ENCODE measurements at places on chromosomes 12 and 14. TPM values are rescaled to one million over a fixed set of nuclear protein-coding genes. Genes with fewer than 3 reads are reported as not detected.

DNA sequence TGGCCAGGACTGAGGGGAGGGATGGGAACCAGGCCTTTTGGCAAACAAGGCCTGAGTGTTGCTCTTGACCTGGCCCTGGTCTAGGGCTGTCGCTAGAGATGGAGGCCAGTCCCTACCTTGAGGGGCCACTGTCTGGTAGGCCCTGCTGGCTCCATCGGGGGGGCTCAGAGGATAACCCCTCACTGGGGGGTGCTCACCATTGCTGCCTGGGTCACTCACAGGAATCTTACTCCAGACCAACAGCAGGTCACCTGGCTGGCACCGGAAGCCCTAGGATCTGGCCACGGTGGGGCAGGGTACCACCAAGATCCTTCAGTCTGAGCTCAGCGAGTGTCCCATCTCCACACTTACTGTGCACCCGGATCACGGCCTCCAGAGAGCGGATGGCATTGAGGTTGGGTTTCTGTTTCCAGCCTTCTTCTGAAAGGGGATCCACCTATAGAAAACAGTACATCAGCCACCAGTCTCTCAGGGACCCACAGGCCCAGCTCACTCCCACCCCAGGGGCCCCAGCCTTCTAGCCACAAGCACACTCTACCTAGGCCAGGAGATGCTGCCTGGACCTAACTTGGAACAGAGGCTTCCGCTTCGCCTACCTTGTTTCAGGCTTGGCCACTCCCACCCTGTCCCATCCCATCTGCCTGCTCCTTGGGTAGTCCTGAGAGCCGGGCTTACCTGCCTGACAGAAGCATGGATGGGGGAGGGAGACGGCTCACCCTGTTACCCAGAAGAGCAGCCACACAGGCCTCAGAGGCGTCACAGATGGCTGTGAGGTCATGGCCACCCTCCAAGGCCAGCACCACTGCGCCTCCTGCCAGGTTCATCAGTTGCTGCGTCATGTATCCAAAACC, 12.2 kb downstream of the SLC48A1 start:
- DNase-seq, result no peak

GRCh38 chr12:119594772-119595445, 1.3 kb downstream of the TMEM233 start:
- no peak for DNase-seq

- no peak for DNase-seq
Observed at GRCh38 chr12:132588319-132588718, 22.1 kb downstream of the LRCOL1 start.

- no peak for DNase-seq
Observed at GRCh38 chr12:20174528-20175175, 193.7 kb upstream of the PDE3A start.

DNA sequence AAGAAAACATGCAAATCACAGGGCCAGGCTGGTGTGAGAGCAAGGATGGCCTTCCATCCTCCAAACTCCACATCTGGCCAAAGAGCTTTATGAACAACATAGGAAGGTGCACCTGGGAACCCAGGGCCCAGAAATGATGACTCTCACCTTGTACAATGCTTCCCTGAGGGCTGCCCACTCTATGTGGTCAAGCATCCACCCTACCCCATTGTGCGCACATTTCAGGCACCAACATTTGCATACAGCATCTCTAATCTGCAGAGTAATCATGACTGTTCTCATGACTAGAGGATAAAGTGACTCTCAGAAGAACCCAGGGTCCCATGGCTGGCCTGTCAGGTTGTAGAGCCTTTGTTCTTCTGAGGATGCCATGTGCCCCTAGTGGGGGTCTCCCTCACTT, 57.2 kb upstream of the NTF3 start:
- no peak for DNase-seq

- no peak for DNase-seq
Observed at GRCh38 chr12:122841544-122842321, 6.5 kb downstream of the HIP1R start.

GRCh38 chr12:22116376-22116775, 70.4 kb downstream of the CMAS start:
- no peak for DNase-seq

- DNase-seq, result no peak
Observed at GRCh38 chr12:30286345-30286926, 409.2 kb downstream of the IPO8 start.

- no peak for DNase-seq
Observed at GRCh38 chr14:20632448-20632830, 9.1 kb downstream of the OR6S1 start.

DNA sequence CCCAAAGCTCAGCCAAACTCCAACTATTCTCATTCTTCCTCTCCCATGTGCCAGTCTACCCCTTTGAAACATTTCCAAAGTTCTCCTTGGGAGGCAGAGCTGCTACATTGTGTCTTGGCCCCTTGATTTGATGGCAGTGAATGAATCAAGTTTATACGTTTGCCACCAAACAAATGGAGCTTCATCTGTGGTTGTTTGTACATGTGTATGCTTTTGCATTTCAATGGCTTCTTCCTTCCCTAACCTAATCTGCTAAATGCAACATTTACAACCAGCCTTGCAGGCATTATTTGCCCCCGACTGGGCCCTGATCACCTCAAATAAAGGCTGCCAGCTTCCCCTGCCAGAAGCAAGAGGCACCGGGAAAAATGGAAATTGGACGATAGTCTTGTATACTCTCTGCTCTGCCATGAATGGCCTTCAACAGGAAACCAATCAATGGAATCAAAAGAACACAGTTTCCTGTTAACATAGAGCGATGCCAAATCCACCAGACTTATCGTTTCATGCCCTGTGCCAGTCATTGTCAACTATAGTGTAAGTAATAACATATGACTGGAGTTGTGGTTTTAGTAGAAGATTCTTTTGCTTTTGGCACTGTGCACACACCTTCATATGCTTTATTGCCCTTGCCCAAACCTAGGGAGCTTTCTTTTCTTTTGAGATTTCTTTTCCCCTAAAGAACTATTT, 97.8 kb downstream of the TMEM30B start:
- no peak for DNase-seq

DNA sequence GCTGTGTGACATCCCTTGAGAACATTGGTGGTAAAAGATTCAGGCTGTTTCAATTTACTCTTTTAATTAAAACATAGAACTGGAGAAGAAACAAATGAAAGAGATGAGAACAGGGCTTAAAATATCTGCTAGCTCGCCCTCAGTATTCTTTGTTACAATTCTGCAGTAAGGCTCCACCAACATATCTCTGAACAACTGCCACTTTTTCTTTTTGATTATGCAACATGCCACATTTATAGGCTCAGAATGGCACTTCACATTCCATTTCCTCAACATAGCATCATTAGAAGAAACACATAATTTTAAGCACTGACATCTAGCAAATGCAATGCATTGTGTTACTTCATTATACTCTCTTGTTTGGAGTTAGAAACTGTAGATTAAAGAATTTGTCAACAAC, 1315.2 kb downstream of the LRFN5 start:
- no peak for DNase-seq

GRCh38 chr12:64362721-64363305, 27.7 kb downstream of the C12orf56 start:
- no peak for DNase-seq

- no peak for DNase-seq
Observed at GRCh38 chr12:46554460-46554859, 181.9 kb upstream of the SLC38A2 start.

- DNase-seq, result peak; percentile 62
Observed at GRCh38 chr14:91059576-91060350, 678 bp downstream of the RPS6KA5 start.

DNA sequence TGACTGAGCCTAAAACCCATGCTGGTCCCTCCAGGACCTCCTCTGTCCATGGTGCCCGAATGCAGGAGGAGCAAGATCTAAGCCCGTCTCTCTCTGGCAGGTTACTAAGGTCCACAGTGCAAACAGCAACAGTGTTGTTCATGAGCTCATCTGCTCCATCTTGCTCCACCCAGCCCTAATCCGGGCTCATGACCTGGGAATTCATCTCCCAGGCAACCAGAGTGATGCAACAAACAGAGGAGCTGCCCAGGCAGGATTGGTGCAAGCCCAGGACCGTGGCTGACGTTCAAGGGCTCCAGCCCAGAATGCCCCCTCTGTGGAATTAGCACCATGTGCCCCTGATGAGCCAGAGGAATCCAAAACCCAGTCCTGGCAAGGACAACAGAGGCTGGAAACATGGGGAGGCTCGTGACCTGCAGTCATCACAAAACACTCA, 29.9 kb downstream of the HSPB8 start:
- no peak for DNase-seq

- DNase-seq, result no peak
Observed at GRCh38 chr14:68085742-68086141, 266.2 kb downstream of the RAD51B start.

GRCh38 chr12:26452511-26452910, 257.1 kb downstream of the SSPN start:
- DNase-seq, result no peak

GRCh38 chr14:71359823-71360222, 452.6 kb downstream of the PCNX1 start:
- no peak for DNase-seq

GRCh38 chr14:20622816-20623291, 18.6 kb downstream of the OR6S1 start:
- DNase-seq, result no peak

DNA sequence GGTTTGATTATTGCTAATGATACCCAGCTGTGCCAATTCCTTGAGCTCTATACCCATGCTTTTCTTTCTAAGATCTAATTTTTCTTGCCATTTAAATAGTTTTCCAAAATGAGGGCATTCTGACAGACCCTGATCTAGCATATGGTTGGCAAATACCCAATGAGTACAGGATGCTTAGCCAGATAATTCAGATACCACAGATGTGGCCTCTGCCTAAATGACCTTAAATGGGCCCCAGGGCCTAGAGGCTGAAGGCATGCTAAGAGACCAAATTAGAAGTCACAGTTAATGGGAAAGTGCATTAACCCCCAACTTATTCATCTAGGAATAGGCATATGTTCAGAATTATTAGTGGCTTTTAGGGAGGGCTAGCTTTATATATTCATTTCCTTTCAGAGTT, 122.3 kb upstream of the CNOT2 start:
- no peak for DNase-seq

DNA sequence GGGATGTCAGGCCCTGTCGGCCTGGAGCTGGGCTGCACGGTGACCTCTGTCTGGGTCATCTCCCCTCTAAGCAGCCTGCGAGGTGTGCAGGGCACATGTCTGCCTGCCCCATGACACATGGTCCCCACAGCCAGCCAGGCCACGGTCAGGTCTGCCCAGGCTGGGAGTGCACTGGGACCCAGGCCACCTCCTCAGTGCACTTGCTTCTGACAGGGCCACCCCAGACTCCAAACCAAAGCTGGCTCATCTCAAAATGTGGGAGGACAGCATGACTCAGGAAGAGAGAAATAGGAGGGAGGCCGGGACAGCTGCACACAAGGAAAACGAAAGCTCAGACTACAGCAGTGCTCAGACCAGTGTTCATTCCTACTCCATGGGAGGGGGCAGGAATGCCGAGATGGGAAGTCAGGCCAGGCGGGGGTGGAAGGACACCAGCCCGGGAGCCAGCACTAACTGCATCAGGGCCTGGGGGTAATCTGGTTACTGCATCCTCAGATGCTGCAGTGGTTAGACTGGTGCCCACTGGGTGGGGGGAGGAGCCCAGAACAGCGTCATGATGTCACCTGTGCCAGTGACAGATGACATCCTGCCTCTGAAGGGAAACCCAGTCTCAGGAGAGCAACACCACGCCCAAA, 4.0 kb downstream of the P2RX2 start:
- no peak for DNase-seq

- no peak for DNase-seq
Observed at GRCh38 chr12:68568922-68569569, 41.7 kb upstream of the RAP1B start.

DNA sequence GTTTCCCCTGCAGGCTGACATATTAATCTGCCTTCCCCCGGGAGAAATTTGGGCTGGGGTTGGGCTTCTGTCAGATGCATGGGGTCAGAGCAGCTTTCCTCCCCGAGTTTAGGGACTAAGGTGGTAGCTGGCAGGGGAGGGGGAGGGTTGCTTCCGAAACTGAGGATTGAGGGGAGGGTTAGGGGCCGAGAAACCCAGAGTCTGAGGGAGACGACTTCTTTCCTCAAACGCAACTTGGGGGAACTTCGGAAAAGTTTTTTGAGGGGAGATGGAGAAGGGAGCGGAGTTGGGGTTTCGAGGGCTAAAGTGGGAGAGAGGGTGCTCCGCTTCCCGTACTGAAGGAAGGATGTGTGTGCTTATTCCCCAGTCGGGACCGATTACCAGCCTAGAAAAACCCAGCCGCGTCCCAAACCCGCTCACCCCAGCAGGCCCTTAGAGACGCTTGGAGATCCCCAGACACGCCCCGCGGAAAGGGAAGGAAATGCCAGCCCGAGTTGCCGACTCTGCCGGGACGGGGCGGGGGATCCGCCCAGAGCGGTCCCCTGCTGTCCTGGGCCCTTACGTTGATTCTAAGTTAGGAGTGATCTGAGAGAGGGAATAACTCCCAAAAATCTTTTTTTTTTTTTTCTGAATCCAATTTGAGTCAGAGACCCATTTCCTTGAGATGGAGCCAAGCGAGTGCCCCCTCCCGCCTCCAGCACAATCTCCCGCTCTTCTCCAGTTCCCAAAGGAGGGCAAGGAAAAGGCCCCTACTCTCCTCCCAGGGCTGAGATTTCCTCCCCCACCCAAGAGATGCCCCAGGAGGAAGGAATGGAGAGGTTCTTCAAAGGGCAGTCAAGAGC, 61.9 kb downstream of the SMUG1 start:
- DNase-seq, result no peak

DNA sequence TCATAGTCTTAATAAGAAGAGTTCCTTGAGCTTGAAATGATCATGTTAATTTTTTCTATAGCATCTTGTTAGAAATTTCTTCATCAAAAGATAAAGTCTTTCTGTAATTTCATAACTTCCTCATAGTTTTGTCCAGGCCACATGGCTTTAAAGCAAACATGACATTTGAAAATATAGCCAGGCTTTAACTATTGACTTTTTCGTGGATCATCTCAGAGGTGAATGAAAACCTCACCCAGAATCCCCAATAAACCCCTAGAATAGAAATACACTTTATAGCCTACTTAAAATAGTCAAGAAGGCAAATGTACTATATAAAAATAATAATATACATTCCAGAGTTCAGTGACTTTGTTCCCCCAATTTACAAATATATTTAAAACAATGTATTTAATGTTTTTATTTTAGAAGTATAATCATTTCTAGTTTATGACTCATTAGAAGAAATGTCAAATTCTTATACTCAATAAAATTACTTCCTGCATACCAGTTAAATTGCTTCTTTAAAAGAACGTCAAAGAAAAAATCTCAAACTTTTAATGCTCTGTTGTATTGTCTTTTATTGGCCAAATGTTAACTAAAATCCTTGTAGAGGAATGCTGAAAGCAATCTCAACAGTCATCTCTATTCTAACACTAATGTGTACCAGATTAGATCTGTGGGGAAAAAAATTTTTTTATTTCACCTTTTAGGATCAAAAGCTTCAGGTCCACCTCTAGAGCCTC, 21.6 kb downstream of the EXOC5 start:
- DNase-seq, result no peak

The PLCZ1 gene
- total RNA-seq, result not detected

The CPNE8 gene
- 8.8 TPM for total RNA-seq

The CACNA2D4 gene
- 0.09 TPM for total RNA-seq

The INSM2 gene
- total RNA-seq, result not detected

The C12orf60 gene
- 1.3 TPM for total RNA-seq

The SLC6A15 gene
- total RNA-seq, result 9.6 TPM

The SLC6A13 gene
- 0.97 TPM for total RNA-seq

The TEX52 gene
- total RNA-seq, result not detected

The C1RL gene
- 58.5 TPM for total RNA-seq

The KLHDC1 gene
- 6.6 TPM for total RNA-seq

The MNAT1 gene
- 44.1 TPM for total RNA-seq

The PRB2 gene
- not detected for total RNA-seq

The CCDC175 gene
- total RNA-seq, result 0.16 TPM

The RERG gene
- total RNA-seq, result 34.0 TPM

The SDR9C7 gene
- 0.29 TPM for total RNA-seq

The KIF5A gene
- total RNA-seq, result 0.59 TPM

The GYS2 gene
- not detected for total RNA-seq

The ATG101 gene
- 29.4 TPM for total RNA-seq
